ENCODE measurements at places on chromosomes 16 and 17.

DNA sequence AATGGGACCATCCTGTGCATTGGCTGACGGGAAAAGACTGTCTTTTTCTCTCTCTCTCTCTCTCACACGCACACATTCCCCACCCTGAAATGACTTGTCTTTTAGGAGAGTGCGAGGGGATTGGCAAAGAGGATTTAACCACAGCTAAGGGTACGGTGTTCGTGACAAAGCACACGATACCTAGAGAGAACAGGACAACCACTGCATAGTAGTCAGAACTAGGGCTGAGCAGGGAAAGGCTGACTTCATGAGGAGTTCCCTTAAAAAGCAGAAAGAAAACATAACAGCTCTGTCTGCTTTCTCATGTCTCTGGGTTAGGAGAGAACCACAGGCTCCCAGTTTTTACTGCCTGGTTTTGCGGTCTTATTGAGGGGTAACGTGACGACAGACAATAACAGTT lies 742.8 kb upstream of the SOX9 start:
- no peak for DNase-seq

- DNase-seq: no peak
Observed at GRCh38 chr17:31394544-31394943, 3.1 kb downstream of the RAB11FIP4 start.

DNA sequence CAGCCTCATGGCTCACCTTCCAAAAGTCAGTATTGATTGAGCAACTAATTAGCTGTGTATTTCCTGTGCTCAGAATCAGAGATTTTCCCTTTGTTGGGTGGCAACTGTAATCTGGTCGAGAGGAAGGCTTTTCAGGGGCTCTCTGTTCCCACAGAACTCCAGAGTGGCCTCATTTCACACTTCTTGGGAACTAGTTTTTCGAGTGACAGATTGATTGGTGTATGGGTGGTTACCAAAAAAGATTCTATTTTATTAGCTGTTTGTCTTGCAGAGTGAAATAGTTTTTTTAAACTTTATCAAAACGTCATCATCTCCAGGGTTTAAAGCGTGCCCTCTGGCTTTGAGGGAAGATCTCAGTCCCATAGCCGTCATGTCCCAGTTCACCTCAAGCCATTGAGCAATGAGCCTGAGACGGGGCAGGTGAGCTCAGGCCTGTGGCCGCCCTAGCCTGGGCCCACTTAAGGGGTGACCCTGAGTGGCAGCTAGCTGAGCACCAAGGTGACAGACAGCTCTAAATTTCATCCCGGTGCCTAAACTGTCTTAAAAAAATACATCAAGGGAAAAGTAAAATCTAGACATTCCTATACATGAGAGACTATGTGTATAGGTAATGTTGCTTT lies 53.0 kb downstream of the SMPD3 start:
- DNase-seq: no peak

DNA sequence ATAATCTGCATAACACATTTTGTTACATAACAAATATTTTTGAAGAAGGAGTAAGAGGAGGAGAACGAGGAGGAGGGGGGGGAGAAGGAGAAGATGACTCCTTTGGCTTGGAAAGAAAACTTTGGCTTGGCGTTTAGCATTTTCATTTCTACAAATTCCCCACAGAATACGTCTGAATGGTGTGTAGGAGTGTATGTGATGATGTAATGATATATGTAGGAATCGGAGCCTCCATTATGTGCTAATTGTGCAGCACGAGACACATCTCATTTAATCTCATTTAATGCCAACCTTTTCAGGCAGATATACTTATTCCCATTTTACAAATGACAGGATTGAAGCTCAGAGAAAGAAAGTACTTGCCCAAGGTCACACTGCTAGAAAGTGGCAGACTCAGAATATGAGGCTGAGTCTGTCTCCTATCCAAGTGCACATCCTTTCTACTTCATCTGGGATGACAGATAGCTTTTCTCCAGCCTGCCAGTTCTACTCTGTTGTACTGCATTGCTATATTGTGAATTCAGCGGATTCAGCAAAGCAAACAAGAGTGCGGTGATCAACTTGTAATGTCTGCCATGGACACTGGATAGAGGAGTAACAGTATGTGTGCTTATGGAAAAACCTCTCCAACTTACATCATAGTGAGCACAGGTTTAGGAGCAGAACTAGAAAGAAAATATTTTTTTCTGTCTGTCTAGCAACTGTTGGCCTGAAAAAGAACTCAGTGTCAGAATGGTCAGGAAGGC lies 10.4 kb upstream of the SLC47A2 start:
- DNase-seq: no peak

DNA sequence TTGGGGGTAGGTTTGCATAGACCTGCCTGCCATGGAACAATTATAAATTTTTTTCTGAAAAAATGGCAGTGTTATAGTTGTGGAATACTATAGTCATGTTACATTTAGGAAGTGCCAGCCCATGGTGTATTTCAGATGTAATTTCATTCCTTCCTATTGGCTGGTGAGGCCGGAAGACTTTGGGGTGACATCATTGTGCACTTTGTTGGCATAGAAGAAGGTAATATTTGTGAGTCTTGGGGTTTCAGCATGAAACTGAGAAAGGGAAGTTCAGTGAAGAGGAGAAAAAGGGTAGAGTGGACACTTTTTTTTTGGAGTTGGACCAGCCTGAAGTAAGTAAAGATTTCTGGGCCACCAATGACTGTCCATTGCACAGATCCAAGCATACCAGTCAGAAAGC lies 16.0 kb upstream of the HEATR6 start:
- no peak for DNase-seq

Data from HS-5 (cell line).